NCI-H748 treated with DMSO at 0.1 percent for 48 hours (cell line): ENCODE measurements at places on chromosomes 5 and 9.

DNA sequence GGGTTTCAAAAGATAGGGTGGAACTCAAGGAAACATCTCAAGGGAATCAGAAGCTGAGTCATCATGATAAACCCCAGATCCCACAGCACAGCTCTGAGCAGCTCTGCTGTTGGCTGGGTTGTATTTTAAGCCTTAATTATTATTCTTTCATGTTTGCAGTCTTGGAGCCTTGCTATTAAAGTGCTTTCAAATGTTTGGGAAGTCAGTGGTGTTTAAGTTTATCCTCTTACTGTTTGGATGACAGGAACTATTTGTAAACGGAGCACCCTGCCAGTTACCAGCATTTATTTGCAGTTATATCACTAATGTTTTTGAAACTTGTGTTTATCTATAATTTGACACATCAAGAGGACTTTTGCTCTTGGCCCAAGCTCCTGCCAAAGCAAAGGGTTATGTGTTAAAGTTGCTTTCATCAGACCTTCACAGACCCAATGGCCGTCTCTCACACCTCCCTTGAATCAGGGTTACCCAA, 141.1 kb upstream of the SPDL1 start:
- DNase-seq = no peak

- no peak for DNase-seq
Measured at GRCh38 chr5:113166852-113167366, 190.3 kb downstream of the DCP2 start.

- DNase-seq = peak; percentile 14
Measured at GRCh38 chr9:6758498-6759184, 868 bp downstream of the KDM4C start.

DNA sequence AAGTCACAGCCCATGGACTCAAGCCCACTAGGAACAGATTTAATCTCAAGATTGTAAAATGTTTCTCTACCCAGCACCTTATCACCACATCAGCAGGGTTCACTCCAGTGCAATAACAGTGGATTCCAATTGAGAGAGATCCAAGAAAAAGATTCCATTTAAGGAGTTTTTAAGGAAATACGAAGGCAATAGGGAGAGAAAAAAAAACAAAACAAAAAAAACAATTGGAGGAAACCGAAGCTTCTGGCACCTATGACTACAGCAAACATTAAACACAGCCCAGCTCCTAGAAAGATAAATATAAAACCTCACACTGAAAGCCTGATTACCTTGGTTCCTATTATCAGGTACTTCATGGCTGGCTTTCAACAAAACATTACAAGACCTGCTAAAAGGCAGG, 192.7 kb downstream of the DAB2IP start:
- DNase-seq = peak; percentile 49

DNA sequence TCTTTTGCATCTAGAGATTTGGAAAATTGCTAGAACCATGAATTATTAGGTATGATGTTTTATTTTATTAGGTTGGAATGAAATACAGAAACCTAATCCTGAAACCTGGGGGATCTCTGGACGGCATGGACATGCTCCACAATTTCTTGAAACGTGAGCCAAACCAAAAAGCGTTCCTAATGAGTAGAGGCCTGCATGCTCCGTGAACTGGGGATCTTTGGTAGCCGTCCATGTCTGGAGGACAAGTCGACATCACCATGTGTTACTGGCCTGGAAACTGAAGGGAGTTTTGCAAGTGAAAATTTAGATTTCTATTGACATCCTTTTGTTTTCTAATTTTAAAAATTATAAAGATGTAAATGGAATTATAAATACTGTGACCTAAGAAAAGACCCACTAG, 100.7 kb downstream of the NLN start:
- no peak for DNase-seq

GRCh38 chr5:28558196-28558595, 1519.8 kb upstream of the CDH9 start:
- no peak for DNase-seq

GRCh38 chr5:52994266-52994665, 5.1 kb downstream of the ITGA2 start:
- DNase-seq = no peak

GRCh38 chr9:124769549-124770358, 1.4 kb downstream of the NR6A1 start:
- peak; percentile 27 for DNase-seq
